T-helper 2 cell treated with Interferon-gamma antibody and Interleukin-4, amounts not matched to agents 5 μg/mL and 100 μg/mL, for 36 hours (primary cell): ENCODE measurements at places on chromosomes 2 and 18.
A peak's percentile ranks its signal among the peaks of the same experiment; 100 is the strongest.

DNA sequence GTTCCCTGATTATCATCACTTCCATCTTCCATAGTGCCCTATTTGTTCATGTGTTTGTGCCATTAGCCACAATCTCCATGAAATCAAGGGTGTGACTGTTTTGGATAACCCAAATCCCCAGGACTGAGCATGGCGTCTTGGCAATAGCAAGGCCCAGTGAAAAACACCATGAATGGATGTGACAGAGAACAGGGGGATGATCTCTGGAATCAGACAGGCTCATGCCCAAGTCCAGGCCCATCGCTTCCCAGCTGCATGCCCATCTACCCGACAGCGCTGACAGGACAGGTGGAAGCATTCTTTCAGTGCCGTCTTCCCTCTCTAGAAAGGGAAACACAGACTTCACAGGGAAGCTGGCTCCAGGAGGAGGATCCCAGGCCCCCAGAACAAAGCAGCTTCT lies 50.0 kb downstream of the HDLBP start:
- no peak for DNase-seq

DNA sequence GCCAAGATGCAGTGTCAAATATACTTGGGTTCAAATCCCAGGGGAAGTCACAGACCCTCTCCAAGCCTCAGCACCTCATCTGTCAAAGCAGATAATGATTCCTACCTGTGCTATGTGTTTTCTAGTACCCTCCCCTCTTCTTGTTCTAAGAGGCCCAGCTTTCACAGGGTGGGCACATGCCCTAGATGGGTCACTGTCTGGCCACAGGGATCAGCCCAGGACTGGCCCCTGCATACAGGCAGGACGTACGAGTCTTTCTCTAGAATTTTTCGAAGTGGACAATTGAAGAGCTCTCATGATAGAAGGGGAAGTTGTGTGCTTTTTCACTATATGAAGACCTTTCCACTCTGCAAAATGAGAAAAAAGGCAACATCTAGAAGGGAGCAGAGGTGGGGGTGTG lies 22.2 kb downstream of the ARL4C start:
- no peak for DNase-seq

DNA sequence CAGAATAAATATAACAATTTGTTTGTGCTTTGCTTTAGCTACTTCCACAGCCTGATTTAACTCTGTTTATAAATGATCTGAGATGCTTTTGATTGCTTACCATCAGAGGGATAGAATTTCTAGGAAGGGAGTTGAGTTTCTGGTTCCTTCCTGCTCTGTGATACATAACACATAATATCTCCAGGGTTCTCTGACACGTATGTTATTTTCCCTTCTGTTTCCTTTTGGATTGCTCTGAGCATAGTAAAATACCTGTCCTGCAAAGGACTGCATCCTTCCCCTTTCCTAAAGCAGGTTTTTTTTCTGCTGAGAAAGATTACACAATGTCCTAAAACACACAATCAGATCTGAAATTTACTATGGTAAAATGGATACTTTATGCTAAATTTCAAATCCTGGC lies 76.1 kb downstream of the CABYR start:
- DNase-seq, result no peak

DNA sequence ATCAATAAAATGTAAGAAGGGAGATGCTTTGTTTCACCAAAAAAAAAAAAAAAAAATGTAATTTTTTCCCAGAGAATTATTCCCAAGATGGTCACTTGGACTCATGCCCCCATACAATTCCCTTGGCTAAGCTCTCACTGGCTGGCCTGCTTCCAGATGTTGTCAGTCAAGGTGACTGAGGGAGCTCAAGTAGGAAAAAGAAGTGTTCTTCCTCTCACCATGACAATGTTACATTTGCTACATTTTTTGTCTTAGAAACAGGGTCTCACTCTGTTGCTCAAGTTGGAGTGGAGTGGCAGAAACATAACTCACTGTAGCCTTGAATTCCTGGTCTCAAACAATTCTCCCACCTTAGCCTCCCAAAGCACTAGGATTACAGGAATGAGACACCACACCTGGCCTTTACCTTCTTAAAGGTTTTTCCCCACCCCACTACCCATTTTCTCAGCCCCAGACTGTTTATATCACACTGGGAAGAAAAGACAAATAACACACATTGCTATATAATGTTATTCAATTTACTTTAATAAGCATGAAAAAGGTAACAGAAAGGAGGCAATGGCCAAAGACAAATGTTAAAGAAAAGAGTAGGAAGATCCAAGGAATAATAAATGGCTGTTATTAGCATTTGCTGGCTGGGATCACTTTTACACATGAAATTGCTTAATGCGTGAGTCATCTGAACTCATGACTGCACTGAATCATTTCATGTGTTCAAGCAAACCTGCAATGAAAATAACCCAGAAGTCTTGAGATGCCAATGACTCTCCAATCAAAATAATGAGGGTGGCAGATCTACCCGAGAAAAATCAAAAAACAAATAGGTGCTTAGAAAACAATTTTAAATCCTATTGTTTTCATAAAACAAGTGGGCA lies 45.2 kb downstream of the ACVR1 start:
- DNase-seq, result no peak

DNA sequence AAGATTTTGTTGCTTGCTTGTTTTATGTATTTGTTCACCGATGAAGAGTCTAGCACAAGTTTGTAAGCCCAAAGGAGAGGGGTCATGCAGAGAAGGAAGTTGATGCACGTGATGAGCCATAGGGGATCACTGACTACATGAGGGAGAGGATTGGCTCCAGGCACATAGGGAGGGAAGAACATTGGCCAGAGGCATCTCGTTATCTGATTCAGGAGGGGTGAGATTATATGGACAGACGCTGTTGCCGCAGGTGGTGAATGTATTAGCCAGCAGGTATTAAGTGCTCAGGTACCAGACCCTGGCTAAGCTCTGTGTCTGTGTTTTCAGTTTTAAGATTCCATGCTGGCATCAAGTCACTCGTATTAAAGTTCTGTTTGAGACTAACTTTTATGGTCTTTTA lies 91.8 kb upstream of the CHST9 start:
- no peak for DNase-seq

DNA sequence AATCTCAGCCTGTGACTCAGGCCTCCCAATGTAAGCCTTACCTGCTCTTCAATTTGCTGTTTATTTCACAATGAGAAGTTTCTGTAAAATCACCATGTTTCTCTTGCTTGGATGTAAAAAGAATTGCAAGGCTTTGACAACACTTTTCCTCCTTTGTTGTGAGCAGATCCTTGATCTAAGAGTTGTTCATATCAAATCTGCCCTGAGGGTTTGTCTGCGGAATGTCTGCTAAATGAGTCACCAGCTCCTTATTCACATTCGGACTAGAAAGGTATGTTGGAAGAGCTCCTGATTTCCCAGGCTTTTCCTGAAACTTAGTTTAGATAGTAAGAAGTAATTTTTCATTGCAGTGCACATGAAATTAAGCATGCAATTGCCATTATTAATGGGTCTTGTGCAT lies 268.2 kb upstream of the TCF4 start:
- no peak for DNase-seq

GRCh38 chr2:196278491-196278911 lies 107.1 kb upstream of the STK17B start:
- DNase-seq, result peak; percentile 29

GRCh38 chr18:52903857-52904256 lies 563.9 kb downstream of the DCC start:
- no peak for DNase-seq

- DNase-seq, result no peak
Measured at GRCh38 chr2:67881816-67882215, 181.0 kb downstream of the C1D start.

DNA sequence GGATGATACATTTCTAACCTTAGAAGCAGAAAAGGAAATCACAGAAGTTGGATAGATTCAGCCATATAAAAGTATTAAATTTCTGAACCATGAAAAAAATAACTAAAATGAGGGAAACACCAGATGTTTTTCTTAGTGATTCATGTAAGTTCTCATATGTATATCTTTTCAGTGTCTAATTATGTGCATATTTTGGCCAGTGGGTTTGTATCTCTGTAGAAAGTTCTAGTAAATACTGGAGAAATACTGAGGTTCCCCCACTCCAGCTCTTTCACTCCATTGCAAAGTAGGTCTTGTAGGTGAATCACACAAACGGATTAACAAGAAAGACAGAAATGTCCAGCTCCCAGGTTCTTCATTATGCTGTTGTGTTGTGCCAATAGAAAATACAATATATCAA lies 222.3 kb downstream of the NEDD4L start:
- no peak for DNase-seq

DNA sequence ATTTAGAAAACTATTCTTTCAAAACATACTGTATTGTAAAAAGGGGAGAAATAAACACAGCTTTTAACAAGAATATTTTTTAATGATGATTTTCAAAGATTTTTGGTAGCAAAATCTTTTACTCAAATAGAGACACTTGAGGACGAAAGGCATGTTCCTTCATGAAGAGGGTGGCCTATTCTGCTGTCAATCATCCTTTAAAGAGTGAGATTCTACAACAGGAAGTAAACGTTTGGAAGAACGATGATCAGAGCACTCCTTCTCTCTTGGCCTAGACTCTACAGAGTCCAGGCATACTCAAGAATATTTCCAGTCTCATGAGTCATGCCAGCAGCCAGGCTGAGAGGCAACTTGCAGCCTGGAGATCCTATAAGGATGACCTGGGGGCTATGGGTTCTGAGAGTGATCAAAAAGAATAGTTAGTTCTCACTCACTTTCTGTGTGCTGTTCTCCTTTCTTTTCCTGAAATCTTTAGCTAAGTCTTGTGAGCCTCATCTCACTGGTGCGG lies 62.4 kb upstream of the TCF4 start:
- DNase-seq, result no peak

- DNase-seq, result no peak
Measured at GRCh38 chr2:220932041-220932440, 640.1 kb downstream of the EPHA4 start.

GRCh38 chr2:204110338-204110741 lies 173.8 kb downstream of the ICOS start:
- DNase-seq, result peak; percentile 83

- DNase-seq, result no peak
Measured at GRCh38 chr18:59271606-59272220, 1.5 kb downstream of the RAX start.

DNA sequence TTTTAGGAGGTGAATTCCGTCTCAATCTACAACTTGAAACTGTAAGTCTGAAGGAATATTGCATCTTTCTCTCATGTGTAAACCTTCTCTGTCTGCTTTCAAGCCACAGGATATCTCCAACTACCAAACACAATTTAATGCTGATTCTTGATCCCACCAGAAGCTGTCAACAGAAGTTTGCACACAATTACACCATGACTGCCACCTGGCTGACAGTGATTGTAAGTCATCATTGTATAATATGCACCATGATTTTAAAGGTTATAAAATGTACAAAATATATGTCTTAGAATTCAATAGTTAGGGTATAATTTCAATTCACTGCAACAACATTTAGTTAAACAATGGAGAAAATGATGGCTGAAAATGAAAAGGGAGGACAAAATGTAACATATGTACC lies 18.4 kb downstream of the PREPL start:
- no peak for DNase-seq

DNA sequence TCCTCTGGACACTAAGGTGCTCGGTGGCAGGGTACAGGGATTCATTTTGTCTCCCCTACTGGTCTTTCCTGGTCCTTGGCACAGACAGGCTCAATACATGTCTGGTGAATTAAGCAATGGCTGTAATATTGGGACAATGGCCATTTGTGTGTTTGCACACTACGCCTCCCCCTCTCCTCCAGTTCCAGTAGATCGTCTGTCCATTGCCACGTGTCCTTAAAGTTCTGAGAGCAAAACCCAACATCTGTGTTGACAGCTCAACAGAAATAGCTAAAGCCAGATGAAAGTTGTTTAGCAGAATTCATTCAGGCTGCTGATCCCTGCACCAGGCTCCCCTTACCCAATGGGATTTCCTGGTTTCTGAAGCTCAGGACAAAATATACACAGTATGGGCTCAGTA lies 9.0 kb upstream of the FABP1 start:
- no peak for DNase-seq

DNA sequence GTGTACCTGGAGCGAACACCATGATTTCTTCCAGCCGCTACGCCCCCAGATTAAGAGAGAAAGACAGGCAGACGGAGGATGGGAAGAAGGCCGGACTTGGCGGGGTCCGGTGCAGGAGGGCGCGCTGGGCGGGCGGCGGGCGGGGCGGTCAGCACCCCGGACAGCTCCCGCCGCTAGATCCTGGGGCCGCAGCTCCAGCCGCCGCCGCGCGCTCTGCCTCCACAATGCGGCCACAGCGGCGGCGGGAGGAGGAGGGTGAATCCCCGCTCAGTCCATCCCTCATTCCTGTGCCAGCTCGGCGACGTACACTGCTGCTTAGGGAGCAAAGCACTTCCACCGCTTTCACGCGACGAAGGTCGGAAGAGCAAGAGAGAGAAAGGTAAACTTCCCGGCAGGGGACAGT lies at the start of gene AKAIN1:
Gene AKAIN1 (minus strand): TSS at position 226 of the 403 bp plus-strand sequence. CDS start 204 bp downstream, at position 22.
- DNase-seq, result peak; percentile 10

DNA sequence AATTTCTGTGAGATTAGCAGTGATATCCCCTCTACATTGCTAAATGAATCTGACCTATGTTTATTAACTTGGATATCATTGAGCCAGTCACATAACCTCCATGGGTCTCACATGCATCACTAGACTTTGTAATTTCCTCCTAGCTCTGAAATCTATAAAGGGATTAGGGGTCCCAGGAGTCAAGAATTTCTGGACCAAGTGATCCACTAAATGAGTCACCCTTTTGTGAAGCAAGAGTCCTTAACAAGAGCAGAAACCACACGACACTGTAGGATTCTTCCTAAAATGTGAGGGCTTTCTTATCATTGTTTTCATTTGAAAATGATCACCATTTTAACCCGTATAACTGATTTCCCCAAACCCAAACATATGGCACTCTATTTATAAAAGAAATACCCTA lies 90.3 kb downstream of the DHRS9 start:
- DNase-seq, result no peak

- DNase-seq, result no peak
Measured at GRCh38 chr2:112065966-112066365, 10.9 kb downstream of the TMEM87B start.

DNA sequence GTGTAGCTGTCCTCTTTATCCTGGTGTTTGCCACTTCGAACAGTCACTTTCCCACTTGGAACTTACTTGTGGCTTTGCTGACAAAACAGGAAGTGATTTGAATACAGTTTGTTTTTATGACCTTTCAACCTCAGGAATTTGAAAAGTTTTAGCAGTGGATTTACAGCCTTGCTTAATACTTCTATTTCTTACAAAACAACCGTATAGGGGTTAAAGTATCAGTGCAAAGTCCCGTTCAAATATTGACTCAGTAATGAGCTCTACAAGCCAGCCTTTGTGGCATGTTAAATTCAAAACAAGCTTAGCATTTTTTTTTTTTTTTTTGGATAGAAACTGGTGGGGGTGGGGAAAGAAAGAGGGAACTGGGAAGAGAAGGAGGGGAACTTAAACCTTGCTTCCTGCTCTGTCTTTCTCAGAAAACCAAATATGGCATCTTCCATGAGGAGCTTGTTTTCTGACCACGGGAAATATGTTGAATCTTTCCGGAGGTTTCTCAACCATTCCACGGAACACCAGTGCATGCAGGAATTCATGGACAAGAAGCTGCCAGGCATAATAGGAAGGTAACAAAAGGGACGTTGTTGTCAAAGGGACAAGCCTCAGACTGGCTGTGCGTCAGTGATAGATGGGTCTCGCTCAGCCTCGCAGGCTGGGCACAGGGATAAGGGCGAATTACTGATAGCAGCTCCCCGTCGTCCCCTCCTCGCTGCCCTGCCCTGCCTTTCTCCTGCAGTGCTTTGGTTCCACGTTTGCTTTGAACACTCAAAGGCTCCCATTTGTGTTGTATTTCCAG lies at the start of gene HNMT:
Gene HNMT (plus strand): TSS at position 408 of the 793 bp plus-strand sequence. CDS start 19 bp downstream, at position 427.
- no peak for DNase-seq

- DNase-seq, result no peak
Measured at GRCh38 chr2:80748592-80748991, 444.0 kb upstream of the LRRTM1 start.

- DNase-seq, result no peak
Measured at GRCh38 chr2:25894135-25894830, 16.0 kb upstream of the ASXL2 start.
